Smooth muscle cell of the pulmonary artery (primary cell): ENCODE measurements at places on chromosomes 1 and 21. TPM values are rescaled to one million over a fixed set of nuclear protein-coding genes. Genes with fewer than 3 reads are reported as not detected.

Gene S100A16
- 92.6 and 247 TPM in 2 replicates for total RNA-seq

Gene SRRM1
- 23.6 and 23.8 TPM in 2 replicates for total RNA-seq

Gene MX2
- 2.2 and 3.3 TPM in 2 replicates for total RNA-seq

Gene PTGER3
- 2.8 and 16.2 TPM in 2 replicates for total RNA-seq

Gene CAPN8
- not detected in 2 replicates for total RNA-seq

Gene HAO2
- not detected in 2 replicates for total RNA-seq

Gene LDLRAD2
- total RNA-seq: 0.13 TPM in 1 of 2 replicates, not detected in the other

Gene PALMD
- total RNA-seq: 2.6 and 14.5 TPM in 2 replicates

Gene MNDA
- total RNA-seq: not detected in 2 replicates

Gene ORC1
- total RNA-seq: 0.99 and 1.4 TPM in 2 replicates

Gene ERRFI1
- 136 and 176 TPM in 2 replicates for total RNA-seq

Gene DNALI1
- total RNA-seq: 3.9 TPM in 2 replicates
